ENCODE measurements at places on chromosomes 12 and 14.

- DNase-seq, result no peak
These were observed 2.0 kb upstream of the MYH7 start for GRCh38 chr14:23437133-23438100.

DNA sequence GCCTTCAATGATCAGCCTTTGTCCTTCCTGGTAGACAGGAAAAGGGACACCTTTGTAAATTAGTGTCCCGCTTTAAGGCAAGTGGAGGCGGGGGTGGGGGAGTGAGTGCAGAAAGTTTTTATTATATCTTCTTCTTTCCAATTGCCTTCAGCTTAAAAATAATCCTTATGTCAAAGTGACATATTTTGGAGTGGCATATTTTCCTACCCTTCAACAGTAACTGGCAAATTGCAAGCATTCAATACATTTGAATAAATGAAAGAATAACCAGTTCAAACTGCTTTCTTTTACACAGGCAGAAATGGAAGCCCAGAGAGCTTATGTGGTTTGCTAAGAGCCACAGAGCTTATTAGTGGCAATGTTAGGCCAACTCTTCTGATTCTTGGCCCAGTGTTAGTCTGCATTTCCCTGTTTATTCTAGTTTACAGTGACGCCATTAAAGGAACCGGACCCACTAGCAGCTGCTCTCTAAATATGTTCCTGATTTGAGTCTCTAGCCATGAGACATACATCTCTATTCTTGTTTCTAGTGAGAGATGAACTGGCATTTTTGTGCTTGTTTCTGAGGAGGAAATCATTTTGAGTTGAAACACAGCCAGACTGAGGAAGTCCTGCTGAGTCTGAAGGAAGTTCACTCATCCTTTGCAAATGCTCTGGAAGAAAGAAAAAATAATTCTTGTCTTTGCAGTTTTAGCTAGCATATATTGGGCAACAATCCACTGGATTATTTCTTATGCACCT lies 468.7 kb downstream of the NOVA1 start:
- DNase-seq, result no peak

- no peak for DNase-seq
These were observed 10.5 kb downstream of the TTC8 start for GRCh38 chr14:88834883-88835431.

- no peak for DNase-seq
These were observed 7.5 kb downstream of the TBK1 start for GRCh38 chr12:64459394-64459891.

DNA sequence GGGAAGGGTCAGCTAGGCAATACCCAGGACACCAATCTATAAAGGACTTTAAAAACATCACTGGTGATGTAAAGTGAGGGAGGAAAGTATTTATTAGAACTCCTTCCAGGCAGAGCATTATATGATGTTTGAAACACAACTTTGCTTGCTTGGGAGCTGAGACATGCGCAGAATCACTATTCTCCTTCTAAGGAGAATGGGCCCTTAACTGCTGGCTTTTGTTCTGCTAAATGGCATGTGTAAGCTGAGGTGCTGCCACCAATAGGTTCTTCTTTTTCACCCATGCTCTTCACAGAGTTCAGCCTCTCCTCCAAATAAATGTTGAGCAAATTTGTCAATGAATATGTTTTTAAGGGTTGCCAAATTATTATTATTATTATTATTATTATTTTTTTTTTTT lies 3.9 kb downstream of the STAC3 start:
- no peak for DNase-seq

Data from T-helper 17 cell (primary cell).